Left lobe of liver (tissue), 2 donors: ENCODE measurements at places on chromosomes 7 and 10. TPM values are rescaled to one million over a fixed set of nuclear protein-coding genes. Genes with fewer than 3 reads are reported as not detected.

- DNase-seq, result no peak
Observed at GRCh38 chr10:98899018-98899417, 336.6 kb downstream of the HPSE2 start.

DNA sequence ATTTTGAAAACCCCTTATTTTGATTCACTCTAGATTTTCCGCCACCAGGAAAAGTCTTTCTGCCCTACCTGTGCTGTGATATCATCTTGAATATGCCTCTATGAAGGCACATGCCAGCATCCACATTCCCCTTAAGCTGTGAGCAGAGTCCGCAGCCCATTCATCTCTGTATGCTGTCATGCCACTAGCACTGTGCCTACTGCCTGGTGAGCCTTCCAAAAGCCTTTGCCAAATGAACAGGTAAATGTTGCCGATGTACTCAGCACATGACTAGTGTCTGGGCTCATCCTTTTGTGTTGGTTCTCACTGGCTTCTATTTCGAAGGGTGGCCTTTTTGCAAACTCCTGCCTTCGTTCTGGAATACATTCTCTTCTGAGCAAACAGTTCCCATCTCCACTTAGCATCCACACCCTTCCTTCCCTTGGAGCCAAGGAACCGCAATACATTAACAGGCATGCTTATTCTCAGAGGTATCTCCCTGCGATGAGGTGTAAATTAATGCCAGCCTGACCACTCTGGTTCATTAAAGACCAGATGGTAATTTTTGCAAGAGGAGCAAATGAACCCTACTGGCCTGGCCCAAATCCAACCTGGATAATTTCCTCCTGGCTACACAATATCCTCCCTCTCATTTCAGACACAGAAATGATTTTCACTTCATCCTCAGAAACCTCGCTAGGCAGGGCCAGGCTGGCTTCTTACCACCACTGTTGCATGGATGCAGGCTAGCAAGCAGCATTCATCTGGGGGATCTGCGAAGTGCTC is 339.7 kb upstream of the NFE2L3 start:
- DNase-seq, result no peak

GRCh38 chr7:50664461-50664922 is 99.3 kb upstream of the DDC start:
- no peak for DNase-seq

GRCh38 chr10:16964576-16965343 is 147.5 kb upstream of the RSU1 start:
- no peak for DNase-seq

GRCh38 chr10:58305821-58306220 is 29.0 kb upstream of the UBE2D1 start:
- no peak for DNase-seq

DNA sequence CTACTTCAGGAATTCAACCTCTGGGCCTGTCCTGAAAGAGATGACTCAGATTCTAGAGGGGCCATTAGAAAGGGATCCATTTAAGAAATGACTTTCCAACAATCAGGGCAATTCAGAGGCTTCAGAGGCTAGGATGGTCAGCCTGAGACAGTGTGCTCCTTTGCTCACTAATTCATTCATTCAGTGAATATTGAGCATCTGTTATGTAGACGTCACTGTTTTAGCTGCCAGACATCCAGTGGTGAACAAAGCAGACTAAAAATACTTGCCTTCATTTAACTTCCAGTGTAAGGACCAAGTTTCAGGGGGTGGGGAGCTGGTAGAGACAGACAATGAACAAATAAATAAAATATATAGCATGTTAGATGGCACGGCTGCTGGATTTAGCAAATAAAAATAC is 1.6 kb downstream of the KIAA1217 start:
- no peak for DNase-seq

- peak; percentile 37 for DNase-seq
Observed at GRCh38 chr10:128063736-128064107, 62.5 kb downstream of the MKI67 start.

GRCh38 chr10:36313142-36313541 is 671.0 kb upstream of the FZD8 start:
- no peak for DNase-seq

- no peak for DNase-seq
Observed at GRCh38 chr7:38396852-38397251, 123.4 kb upstream of the TARP start.

GRCh38 chr10:104393387-104393786 is 39.8 kb downstream of the CFAP58 start:
- DNase-seq, result no peak

- no peak for DNase-seq
Observed at GRCh38 chr10:91621483-91622113, 11.3 kb downstream of the PPP1R3C start.

DNA sequence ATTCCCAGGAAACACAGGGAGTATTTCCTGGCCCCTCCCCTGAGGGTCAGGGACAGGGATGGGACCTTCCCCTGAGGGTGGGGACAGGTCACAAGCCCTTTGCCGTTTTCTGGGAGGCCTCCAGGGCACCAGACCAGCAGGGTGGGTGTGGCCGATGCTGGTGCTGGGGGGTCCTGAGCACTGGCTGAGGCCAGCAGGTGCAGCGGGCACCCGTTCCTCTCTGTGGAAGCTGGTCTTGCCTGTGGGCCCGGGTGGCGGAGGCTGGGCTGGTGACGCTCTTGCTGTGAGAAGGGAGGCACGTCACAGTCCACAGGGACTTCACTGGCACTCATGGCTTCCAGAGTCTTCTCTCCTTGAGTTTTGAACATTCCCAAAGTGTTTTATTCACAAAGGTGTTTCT is 44.2 kb upstream of the CFAP46 start:
- DNase-seq, result no peak

- DNase-seq, result no peak
Observed at GRCh38 chr7:5607951-5608656, 173.4 kb downstream of the RNF216 start.

GRCh38 chr10:78531088-78531487 is 497.4 kb downstream of the RPS24 start:
- no peak for DNase-seq

DNA sequence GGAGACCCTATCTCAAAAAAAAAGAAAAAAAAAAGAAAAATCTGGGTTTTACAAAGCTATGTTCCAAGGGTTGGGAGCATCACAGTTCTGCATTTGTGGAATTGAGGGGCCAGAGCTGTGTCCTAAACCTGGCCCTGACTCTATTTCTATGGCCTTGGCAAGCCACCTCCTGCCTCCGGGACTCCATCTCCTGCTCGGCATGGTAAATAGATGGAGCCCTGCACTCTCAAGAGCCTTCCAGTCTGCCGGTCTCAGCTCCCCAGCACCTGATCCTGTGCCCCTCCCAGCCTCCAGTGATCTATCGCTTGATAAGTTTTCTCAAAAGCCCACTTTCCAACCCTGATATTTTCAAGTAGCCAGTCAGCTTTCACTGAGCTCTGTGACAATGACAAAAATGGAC is 43.0 kb downstream of the KCNH2 start:
- no peak for DNase-seq

DNA sequence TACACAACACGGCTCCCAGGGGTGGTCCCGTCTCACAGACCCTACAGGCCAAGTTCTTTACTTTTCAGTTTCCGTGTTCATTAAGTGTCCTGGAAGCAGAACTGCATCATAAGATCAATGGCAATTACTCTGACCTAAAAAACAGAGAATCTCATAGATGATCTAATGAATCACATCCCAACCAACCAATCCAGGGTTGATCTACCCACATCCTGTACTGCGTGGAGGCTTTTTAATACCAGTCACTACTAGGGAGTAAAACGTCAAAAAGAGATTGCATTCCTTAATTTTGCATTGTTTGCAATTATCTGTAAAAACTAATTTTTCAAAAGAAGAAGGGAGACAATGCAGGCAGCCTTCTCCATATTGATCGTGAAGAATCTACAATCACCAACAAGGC is 72.6 kb downstream of the PARD3 start:
- no peak for DNase-seq

- no peak for DNase-seq
Observed at GRCh38 chr10:49556723-49557122, 17.8 kb upstream of the ERCC6 start.

DNA sequence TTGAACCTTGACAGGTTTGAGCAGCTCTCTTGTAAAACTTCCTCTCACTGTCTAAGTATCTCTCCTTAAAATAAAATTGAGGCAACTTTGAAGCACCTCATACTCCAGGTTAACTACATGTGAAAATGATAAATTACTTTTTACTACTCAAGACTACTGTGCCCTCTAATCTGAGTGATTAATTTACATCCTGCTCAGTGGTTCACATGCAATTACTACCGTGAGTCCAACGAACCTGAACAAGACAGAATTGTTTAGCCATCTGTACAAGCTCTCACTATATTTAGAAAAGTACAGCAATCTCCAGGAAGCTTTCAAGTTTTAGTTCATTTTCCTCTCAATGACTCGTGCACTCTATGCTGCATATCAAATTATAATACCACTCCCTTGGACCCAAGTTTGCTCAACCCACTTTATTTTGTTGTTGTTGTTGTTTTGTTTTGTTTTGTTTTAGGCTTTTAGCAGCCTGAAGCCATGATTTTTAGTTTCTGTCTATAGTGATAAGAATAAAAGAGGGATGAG is 21.2 kb downstream of the PDE1C start:
- DNase-seq, result no peak

DNA sequence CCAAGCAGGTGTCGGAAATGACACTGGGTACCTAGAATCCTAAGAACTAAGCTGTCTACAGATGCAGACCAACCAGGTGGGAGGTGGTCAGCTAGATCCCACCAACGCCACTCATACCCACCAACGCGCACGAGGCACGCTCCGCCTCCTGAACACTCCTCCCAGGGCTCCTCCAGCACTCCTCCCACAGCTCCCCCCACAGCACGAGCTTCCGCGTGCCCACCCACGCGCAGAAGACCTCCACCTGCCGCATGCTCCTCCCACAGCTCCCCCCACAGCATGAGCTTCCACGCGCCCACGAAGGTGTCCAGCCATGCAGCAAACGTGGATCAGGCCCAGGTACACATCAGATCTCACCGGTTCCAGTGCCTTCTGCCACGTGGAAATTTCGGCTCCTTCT is 196.0 kb downstream of the MAD1L1 start:
- DNase-seq, result no peak

- DNase-seq, result no peak
Observed at GRCh38 chr7:27966219-27966780, 214.3 kb downstream of the JAZF1 start.

DNA sequence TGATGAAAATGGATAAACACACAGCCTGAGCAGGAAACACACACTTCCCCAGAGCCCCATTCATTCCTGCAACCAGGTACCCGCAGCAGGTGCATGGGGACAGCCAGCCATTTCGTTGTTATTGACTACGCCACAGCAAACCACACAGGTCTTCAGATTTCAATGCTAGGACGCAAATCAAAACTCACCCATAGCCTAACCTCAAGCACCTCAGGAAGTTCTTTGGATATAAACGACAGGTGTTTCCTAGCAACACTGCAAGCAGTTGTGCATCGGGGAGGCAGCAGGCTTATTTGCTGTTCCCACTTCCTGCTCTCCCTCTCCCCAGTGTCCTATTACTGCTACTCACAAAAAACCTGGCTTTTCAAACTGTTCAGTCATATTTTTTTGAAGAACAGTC is 176.5 kb upstream of the FRMD4A start:
- DNase-seq, result no peak

GRCh38 chr10:103416436-103417147 is 20.2 kb downstream of the PDCD11 start:
- peak; percentile 55 for DNase-seq

DNA sequence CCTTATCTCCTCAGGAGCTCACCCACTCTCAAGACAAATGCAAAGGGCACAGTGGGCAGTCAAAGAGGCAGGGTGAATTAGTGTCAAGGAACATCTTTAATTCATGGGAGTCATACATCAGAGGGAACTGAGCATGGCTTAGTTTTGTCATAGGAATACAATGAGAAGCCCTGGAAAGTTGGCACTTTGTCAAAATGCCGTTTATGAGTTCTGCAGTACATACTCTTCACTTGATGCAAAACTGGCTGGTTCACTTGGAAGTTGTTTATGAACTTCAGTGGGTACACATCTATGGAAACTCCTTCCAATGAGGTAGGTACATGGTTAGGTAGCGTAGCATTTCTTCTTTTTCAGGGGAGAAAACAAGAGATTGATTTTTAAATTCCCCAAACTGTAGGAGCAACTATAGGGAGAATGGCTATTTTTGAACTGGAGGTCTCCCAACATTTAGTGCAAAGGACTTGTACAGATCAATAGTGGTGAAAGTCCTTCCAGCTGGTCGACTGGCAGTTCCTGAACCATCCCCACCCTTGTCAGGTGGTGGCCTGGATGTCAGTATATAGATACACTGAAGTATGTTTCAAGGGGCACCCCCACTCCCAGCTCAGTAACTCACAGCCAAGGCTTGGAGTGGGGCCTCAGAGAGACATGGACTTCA is 580.5 kb downstream of the REEP3 start:
- no peak for DNase-seq

DNA sequence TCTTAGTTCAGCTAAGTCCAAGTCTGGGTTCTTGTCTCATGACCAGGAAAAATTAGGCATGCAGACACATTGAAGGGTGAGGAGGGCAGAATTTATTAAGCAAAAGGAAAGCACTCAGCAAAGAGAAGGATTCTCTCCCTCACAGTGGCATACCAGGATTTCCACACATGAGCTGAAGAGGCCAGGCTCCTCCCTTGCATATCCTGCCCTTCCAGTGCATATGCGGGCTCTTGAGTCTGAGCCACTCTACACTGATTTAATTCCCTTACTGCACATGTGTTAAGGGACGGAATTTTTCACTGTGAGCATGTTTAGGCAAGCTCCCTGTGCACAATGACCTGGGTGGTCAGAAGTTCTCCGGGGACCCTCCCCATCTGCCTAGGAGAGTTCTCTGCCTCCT is 652.7 kb upstream of the POM121L12 start:
- DNase-seq, result no peak

- DNase-seq, result no peak
Observed at GRCh38 chr7:140238778-140239652, 62.2 kb upstream of the KDM7A start.

GRCh38 chr10:93287775-93288174 is 194.4 kb downstream of the MYOF start:
- DNase-seq, result no peak

Gene SPDYE2B
- not detected for total RNA-seq

Gene UCMA
- not detected for total RNA-seq

Gene PHKG1
- total RNA-seq, result 0.78 TPM

Gene DDX50
- total RNA-seq, result 6.4 TPM

Gene PNLIPRP2
- 0.88 TPM for total RNA-seq

Gene AKR1B1
- total RNA-seq, result 9.7 TPM

Gene IL6
- total RNA-seq, result not detected

Gene NPFFR1
- not detected for total RNA-seq

Gene KAT6B
- total RNA-seq, result 9.4 TPM

Gene TRIM24
- 16.4 TPM for total RNA-seq

Gene BMI1
- 25.4 TPM for total RNA-seq

Gene OR9A2
- total RNA-seq, result not detected

Gene NUTM2A
- total RNA-seq, result 1.1 TPM

Gene HMX2
- not detected for total RNA-seq

Gene HMX3
- 0.20 TPM for total RNA-seq

Gene DRGX
- not detected for total RNA-seq

Gene RARRES2
- 852 TPM for total RNA-seq

Gene GPR146
- total RNA-seq, result 28.1 TPM
